ENCODE measurements at places on chromosomes 3 and 15.

GRCh38 chr15:29470794-29471193 is 201.2 kb upstream of the NSMCE3 start:
- no peak for DNase-seq

DNA sequence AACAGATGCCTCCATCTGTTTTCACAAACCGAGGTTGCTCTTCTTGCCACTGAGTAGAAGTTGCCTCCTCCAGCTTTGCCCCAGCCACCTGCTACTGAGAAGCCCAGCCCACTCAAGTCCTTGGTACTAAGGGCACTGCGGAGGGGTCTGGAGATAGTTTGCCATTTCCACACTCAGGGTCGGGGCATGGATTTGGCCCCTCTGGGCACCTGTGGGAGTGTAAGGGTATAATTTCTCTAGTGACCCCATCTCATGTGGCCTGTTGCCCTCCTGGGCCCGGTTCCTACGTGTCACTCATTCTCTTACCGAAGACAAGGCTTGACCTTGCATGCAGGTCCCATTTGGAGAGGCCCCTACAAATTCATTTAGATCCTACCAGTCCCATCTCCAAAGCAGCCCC is 79.0 kb downstream of the THSD4 start:
- no peak for DNase-seq

DNA sequence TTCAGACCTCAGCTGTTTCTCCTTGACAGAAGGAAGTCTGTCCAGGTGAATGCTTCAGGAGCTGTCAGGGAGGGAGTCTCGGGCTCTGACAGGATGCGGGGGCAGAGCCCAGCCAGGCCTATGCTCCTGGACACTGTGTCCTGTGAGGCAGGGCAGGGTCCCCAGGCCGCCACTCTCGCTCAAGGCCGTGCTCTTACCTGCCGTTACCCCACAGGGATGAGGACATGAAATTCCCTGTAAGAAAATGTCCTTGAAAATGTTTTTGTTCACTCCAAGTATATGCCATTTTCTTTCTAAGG is 63.9 kb downstream of the BOC start:
- DNase-seq: no peak

GRCh38 chr3:28008235-28008634 is 233.2 kb upstream of the CMC1 start:
- no peak for DNase-seq

DNA sequence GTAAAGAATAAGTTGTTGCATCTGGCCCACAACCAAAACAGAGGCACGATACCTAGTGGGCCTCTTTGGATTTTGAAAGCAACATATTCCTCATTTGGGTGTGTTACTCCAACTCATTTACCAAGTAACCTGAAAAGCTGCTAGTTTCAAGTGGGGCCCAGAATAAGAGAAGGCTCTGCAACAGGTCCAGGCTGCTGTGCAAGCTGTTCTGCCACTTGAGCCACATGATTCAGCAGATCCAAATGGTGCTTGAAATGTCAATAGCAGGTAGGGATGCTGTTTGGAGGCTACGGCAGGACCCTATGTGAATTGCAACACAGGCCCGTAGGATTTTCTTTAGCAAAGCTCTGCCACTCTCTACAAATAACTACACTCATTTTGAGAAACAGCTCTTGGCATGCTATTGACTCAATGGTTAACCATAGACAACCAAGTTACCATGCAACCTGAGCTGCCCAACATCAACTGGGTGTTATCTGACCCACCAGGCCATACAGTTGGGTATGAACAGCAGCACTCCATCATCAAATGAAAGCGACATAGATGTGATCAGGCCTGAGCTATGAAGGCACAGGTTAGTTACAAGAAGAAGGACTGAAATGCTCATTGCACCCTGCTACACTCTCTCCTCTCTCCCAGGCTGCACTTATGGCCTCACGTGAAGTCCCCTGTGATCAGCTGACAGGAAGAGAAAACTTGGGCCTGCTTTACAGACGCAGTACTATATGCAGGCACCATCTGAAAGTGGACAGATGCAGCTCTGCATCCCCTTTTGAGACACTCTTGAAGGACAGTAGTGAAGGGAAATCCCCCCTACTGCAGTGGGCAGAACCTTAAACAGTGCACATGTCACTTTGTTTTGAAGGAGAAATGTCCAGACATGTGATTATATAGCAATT is 9.5 kb upstream of the MCF2L2 start:
- no peak for DNase-seq

- DNase-seq: no peak
Measured at GRCh38 chr15:38195191-38195901, 57.3 kb upstream of the SPRED1 start.

DNA sequence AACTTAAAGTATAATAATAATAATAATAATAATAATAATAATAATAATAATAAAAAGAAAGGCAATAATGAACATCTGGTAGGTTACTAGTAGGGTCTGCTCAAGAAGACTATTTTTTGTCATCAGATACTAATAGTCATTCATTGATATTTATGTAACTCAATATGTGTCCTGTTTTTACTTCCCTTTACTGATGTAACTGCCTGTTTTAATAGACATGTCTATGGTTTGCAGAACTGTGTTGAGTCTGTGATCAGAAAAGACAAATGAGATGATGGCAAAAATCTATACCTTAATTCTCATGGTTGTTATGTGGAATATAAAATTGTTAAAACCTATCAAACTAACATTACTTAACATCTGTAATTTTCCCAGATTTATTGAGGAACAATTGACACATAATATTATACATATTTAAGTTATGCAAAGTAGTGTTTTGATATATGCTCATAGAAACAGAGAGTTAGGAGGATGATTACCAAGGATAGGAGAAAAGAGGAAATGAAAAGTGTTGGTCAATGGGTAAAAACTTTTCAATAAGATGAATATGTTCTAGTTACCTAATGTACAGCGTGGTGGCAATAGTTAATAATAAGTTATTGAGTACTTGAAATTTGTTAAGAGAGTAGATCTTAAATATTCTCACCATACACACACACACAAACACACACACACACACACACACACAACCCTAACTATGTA is 699.4 kb downstream of the ZPLD1 start:
- no peak for DNase-seq

- no peak for DNase-seq
Measured at GRCh38 chr15:84911879-84912660, 27.6 kb downstream of the SLC28A1 start.

GRCh38 chr3:124818398-124819091 is 68.6 kb downstream of the ITGB5 start:
- DNase-seq: no peak

DNA sequence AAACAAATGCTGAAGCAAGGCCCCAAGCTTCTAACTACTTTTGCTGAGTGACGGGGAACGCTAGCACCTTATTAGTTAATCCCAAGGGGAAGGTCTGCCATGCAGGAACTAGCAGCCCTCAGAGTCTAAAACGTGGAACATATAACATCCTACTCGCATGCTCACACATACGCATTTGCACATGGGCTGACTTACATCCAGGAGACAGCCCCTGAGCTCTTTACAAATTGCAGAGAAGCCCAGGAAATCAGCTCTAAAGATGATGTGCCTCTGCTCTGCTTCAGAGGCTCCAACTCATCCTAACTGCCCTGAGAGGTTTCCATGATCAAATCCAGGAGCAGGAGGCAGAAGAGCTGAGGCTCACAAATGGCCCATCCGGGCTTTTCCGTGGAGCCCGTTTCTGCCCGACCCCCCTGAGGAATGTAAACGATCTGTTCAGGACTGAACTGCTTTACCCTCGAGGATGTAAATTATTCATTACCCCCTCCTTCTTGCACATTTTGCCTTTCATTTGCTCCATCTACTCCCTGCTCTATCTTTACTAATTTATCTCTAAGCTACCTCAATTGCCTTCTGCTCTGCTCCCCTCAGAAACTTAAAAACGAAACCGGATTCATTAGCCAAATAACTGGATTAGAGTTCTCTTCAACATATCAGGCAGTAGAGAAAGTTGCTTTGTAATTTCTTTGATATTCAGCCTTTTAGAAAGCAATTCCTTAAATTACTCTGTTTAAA is 141.9 kb upstream of the CCDC54 start:
- no peak for DNase-seq

GRCh38 chr15:84828086-84828908 is 11.1 kb downstream of the ALPK3 start:
- no peak for DNase-seq

GRCh38 chr3:103089758-103090157 is 654.9 kb downstream of the ZPLD1 start:
- no peak for DNase-seq

DNA sequence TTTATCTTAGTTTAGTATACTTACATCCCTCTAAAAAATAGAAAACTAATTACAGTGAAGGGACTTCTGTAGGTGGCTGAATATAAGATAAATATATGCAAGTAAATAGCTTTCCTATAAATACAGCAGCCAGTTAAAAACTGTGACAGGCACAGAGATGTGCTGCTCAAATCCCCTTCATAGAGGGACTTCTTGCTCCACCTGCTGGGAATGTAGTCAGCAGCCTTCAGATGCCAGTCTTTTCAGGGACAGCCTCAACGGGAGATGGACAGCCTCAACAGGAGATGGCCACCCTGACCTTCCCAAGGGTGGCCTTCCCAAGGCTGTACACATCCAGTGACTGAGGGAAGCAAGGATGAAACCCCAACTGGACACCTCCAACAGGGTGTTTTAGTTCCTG is 15.7 kb upstream of the PRR23E start:
- no peak for DNase-seq

GRCh38 chr3:83033133-83033532 is 1271.7 kb upstream of the GBE1 start:
- no peak for DNase-seq

GRCh38 chr3:82000350-82000749 is 238.9 kb upstream of the GBE1 start:
- DNase-seq: no peak

GRCh38 chr3:172209333-172210321 is 170.2 kb downstream of the FNDC3B start:
- DNase-seq: no peak

- DNase-seq: no peak
Measured at GRCh38 chr3:12705981-12706380, 42.1 kb upstream of the RAF1 start.

GRCh38 chr3:55166576-55167555 is 239.0 kb upstream of the LRTM1 start:
- no peak for DNase-seq

- DNase-seq: no peak
Measured at GRCh38 chr3:33170531-33170930, 48.1 kb downstream of the SUSD5 start.

- no peak for DNase-seq
Measured at GRCh38 chr3:197454014-197454413, 101.8 kb downstream of the BDH1 start.

DNA sequence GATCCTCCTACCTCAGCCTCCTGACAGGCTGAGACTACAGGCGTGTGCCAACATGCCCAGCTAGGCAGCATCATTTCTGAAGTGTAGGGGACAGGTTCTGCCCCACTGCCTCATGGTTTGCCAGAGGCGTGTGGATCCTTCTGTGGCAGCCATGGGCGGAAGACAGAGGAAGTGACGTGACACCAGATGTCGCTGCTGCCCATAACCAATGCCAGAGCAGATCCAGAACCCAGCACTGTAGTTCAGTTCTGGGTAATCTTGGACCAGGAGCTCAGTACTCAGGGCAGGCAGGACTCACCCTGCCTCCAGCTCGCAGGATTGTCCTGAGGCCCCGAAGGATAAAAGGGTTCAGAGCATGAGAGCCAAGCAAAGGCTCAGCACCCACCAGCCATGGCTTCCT is 8.2 kb downstream of the RBPMS2 start:
- no peak for DNase-seq

- DNase-seq: no peak
Measured at GRCh38 chr15:58046467-58046866, 19.0 kb downstream of the ALDH1A2 start.

- no peak for DNase-seq
Measured at GRCh38 chr15:68618908-68619698, 40.3 kb downstream of the CORO2B start.

All from stimulated activated CD4-positive, alpha-beta T cell treated with anti-CD3 and anti-CD28 coated beads, TNF-alpha, amount 100 ng/mL, for 24 hours (primary cell).